ENCODE measurements at places on chromosomes 7 and 10. TPM values are rescaled to one million over a fixed set of nuclear protein-coding genes. Genes with fewer than 3 reads are reported as not detected.

DNA sequence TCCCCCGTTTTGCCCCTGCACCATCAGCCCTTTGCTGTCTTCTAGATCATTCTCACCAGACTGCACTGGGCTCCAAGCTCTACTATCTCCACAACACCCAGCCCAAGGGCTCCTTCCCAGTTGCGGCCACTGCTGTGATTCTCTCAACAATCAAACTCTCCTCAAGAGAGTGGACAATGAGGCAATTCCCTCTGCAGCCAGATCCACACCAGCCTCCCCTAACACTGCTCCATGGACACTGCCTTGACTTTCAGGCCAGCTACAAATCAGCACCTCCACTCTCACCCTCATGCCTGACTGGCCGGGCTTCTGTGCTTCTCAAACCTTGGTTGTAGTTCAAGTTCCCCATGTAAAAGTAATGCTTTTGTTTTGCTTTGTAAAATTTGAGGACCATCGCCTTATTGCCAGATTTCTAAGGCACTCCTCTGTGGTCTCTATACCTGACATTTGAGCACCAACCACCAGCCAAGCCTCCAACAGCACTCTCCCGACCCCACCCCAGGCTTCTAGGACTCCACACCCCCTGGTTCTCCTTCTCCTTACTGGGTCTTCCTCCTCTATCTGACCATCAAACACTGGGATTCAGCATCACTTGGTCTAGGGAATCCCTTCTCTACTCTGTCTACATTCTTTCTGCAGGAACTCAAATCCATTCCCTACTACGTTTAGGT lies 45.4 kb downstream of the PPIF start:
- no peaks in the 10 kb centered on the region for H3K36me3 ChIP-seq
- H3K27ac ChIP-seq, result no peak overlapping the region
- H3K4me3 ChIP-seq, result no peak overlapping the region
- peaks cover 20% of the 10 kb centered on the region for H3K4me1 ChIP-seq

DNA sequence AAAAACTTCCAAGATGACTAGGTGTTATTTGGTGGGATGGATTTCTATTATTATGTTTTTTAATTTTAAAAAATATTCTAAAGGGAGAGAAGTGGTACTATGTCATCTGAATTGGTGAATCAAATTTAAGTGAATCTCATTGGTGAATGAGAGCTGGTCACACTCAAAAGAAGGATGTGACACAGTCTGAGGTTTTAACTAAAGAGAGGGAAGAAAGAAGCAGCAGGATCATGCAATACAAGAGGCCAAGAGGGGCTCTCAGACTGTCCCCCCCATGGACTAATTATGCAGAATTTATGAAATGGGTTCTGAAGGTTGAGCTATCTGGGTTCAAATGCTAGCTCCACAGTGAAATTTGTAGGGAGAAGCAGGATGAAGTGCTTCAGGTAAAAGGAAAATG lies 16.2 kb downstream of the MACC1 start:
- no peak for DNase-seq
- H3K4me3 ChIP-seq, result no peak overlapping the region
- peaks cover 6% of the 10 kb centered on the region for H3K4me1 ChIP-seq
- no peaks in the 10 kb centered on the region for H3K27me3 ChIP-seq

- DNase-seq, result no peak
- H3K27me3 ChIP-seq, result peaks cover 27% of the 10 kb centered on the region
- no peaks in the 10 kb centered on the region for H3K4me1 ChIP-seq
These were observed 183.9 kb downstream of the TCERG1L start for GRCh38 chr10:131127610-131128009.

AKR1B15 gene
- total RNA-seq, result not detected

FAM25G gene
- not detected for total RNA-seq

PDZD7 gene
- total RNA-seq, result 1.6 TPM

PAPOLB gene
- 0.38 TPM for total RNA-seq

- no peaks in the 10 kb centered on the region for H3K27me3 ChIP-seq
- no peak overlapping the region for H3K4me3 ChIP-seq
- H3K4me1 ChIP-seq, result peaks cover 10% of the 10 kb centered on the region
These were observed 108.9 kb upstream of the MKLN1 start for GRCh38 chr7:131218727-131219128.

DNA sequence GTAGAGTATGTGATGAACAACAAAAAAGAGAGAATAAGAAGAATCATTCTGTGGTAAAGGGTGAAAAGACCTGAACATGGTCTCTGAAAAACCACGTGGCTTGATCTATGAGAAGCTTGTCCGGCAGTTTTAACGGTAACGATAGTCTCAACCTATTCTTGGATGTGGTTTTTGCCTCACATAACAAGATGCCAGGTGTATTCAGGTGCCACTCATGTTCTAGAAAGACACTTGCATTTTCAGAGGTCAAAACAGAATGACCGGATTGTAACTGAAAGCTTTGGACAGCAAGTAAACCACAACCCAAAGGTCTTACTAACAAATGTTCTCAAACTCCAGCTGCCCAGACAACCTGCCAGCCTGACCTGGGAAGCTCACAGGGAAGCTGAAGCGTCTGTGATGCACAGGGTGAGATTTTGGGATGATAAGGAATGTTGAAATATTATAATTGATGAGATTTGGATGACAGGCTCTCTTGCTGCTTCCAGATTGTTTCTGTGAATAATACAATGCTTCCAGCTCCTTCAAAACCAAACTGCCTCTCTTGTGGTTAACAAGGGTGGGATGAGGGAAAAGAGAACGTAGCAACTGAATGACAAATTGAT lies 137.4 kb upstream of the GRB10 start:
- no peak overlapping the region for H3K27ac ChIP-seq
- H3K27me3 ChIP-seq, result no peaks in the 10 kb centered on the region
- no peaks in the 10 kb centered on the region for H3K4me1 ChIP-seq
- no peak overlapping the region for H3K4me3 ChIP-seq
- H3K36me3 ChIP-seq, result no peaks in the 10 kb centered on the region

DNA sequence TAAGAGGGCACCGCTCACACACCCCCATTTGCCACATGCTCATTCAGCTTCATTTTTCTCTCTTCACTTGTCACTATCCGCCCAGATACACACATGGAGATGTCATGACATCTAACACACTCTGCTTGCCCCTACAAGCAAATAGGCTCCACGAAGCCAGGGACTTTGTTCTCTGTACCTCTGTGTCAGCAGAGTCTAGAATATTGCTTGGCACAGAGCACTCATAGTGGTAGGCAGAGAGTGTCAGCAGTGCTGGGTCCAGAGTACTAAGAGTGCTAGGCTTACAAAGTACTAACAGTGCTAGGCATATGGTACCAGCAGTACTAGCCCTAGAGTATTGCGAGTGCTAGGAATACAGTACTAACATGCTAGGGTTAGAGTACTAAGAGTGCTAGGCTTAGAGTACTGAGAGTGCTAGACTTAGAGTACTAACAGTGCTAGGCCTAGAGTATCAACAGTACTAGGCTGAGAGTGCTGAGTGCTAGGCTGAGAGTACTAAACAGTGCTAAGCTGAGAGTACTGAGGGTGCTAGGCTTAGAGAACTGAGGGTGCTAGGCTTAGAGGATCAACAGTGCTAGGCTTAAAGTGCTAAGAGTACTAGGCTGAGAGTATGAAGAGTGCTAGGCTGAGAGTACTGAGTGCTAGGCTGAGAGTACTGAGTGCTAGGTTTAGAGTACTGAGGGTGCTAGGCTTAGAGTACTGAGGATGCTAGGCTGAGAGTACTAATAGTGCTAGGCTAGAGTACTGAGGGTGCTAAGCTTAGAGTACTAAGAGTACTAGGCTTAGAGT lies 166.1 kb downstream of the PRKAG2 start:
- no peak for DNase-seq
- peaks cover 11% of the 10 kb centered on the region for H3K4me1 ChIP-seq
- no peaks in the 10 kb centered on the region for H3K36me3 ChIP-seq
- H3K27me3 ChIP-seq, result no peaks in the 10 kb centered on the region
- no peak overlapping the region for H3K4me3 ChIP-seq

GRCh38 chr10:133262696-133263095 lies 14.0 kb downstream of the ADAM8 start:
- peaks cover 45% of the 10 kb centered on the region for H3K4me1 ChIP-seq
- DNase-seq, result no peak
- H3K36me3 ChIP-seq, result no peaks in the 10 kb centered on the region

All from upper lobe of right lung (tissue), 1 donor.